ENCODE measurements at places on chromosomes 7 and 10.
A peak's percentile ranks its signal among the peaks of the same experiment; 100 is the strongest.

GRCh38 chr7:115356139-115356746 lies 434.3 kb downstream of the MDFIC start:
- no peak for DNase-seq

DNA sequence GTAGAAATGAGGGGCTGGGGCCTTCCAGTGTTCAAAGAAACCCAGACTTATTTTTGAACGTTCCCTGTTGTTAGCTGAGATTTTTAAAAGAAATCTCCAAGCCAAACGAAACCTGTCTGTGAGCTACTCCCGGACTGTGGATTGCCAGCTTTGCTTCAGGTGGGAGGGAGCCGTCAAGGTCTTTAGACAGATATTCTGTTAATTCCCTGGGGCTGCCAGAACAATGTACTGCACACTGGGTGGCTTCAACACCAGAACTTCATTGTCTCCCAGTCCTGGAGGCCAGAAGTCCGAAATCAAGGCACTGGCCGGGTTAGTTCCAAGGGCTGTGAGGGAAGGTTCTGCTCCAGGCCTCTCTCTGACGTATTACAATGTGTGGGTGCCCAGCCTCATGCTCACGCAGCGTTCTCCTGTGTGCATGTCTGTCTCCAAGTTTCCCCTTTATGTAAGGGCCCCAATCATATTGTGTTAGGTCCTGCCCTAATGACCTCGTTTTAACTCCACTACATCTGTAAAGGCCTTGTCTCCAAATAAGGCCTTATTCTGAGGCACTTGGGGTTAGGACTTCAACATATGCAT lies 60.0 kb upstream of the GJD4 start:
- DNase-seq, result no peak

DNA sequence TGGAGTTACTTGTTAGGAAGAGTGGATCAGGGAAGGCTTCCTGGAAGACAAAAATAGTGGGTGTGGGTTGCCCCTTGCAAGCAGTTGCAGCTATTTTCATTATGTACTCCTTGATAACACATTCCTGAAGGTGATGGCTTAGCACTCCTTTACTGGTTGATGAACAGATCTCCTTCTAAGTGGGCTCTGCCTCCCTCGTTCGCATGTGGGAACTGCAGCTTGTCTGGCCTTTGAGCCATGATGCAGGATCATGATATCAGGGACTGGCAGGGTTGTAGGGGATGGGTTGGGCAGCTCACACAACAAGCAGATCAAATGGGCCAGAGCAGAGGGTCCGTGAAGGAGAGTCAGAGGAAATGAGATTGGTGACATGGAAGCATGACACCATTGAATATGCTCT lies 28.8 kb upstream of the LRRC4 start:
- DNase-seq, result no peak

DNA sequence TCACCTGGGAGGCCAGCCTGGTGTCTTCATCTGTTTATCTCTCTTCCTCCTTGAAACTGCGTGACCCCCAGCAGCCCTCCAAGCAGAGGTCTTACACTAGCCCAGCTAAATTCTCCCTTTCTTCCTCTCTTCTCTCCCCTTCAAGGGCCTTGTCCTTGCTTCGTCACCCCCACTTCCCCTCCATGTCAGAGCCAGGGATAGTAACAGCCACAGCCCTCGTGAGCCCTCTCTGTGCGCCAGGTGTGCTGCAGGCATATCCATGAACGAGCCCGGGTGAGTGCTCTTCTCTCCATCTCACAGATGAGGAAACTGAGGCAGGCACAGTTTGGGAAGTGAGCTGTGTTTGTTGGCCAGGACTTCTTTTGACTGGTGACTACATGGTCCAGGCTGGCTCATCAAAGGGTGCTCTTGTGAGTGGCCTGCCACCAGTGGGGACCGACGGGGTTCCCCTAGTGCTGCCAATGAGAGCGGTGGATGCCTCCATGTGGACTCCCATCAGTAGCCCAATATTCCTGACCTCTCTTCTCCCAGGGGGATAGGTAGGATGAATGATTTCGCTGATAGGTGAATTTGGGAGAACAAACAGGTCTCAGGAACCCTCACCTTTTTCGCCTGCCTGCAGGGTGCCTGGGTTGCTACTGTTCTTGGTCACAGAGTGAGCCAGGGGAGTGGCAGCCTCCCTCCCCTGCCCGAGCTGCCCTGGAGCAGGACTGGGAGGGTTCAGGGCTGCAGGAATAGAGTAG lies 38.1 kb downstream of the ADRA2A start:
- DNase-seq, result no peak

DNA sequence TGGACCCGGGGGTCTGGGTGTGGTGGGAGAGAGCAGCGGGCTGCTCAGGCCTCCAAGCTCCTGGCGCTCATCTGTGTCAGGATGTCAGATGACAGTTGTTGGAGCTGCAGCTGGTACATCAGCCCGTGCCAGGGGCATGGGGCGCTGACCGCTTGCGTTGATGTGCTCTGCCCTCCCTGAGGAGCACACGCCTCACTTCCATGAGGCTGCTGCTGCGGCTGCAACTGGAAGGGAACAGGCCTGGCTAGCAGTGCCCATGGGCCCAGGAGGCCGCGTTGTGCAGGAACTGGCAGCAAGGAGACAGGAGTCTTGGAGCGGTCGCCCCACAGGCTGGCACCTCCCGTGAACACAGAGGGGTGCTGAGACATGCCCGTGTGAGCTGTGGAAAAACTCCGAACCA lies 361.3 kb upstream of the MKI67 start:
- no peak for DNase-seq

GRCh38 chr10:17062955-17063484 lies 66.6 kb downstream of the CUBN start:
- DNase-seq, result no peak

- no peak for DNase-seq
These were observed 7.1 kb upstream of the TEX36 start for GRCh38 chr10:125689955-125690569.

- no peak for DNase-seq
These were observed 88.8 kb downstream of the GSAP start for GRCh38 chr7:77327067-77327931.

- DNase-seq, result no peak
These were observed 338.0 kb upstream of the KIAA1217 start for GRCh38 chr10:23870651-23871610.

GRCh38 chr10:98858525-98858924 lies 377.1 kb downstream of the HPSE2 start:
- no peak for DNase-seq

DNA sequence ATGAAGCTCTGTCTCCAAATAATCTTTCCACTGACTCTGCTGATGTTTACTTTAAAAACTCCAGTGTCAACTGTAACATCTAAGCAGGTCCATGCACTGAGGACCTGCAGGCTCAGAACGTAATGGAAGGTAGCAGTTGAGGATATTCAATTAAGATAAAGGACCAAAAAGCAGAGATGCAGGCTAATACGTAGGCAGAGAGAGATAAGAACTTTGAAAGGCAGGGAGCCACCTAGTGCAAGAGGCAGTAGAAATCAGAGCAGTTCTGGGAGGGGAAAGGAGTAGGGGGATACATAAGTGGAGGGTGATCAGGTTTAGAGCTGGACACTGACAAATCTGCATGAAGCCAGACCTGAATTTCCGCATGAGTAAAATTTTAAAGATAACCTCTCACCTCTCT lies 114.5 kb upstream of the POM121L12 start:
- DNase-seq, result no peak

GRCh38 chr7:108109221-108109908 lies 20.8 kb downstream of the LAMB4 start:
- DNase-seq, result peak; percentile 29

GRCh38 chr10:81179805-81180452 lies 642.2 kb downstream of the SH2D4B start:
- peak; percentile 30 for DNase-seq

GRCh38 chr7:137636376-137636775 lies 210.4 kb downstream of the DGKI start:
- DNase-seq, result no peak

DNA sequence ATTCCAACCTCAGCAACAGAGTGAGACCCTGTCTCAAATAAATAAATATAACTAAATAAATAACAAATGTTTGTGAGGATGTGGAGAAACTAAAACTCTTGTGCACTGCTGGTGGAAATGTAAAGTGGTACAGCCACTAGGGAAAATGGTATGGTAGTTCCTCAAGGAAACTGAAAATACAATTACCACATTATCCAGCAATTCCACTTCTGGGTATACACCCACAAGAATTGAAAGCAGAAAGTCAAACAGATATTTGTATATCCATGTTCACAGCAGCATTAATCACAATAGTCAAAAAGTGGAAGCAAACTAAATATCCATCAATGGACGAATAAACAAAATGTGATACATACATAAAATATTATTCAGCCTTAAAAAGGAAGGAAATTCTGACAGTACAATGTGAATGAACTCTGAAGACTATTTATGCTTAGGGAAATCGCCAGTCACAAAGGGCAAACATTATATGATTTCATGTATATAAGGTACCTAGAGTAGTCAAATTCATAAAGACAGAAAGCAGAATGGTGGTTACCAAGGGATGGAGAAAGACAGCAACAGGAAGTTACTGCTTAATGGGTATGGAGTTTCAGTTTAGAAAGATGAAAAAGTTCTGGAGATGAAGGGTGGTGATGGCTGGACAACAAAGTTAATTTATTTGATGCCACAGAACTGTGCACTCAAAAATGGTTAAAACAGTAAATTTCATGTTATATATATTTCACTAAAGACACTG lies 9.8 kb downstream of the ARHGAP12 start:
- DNase-seq, result peak; percentile 50

- no peak for DNase-seq
These were observed 387.5 kb upstream of the LRRTM3 start for GRCh38 chr10:66538371-66538770.

GRCh38 chr10:26448706-26449435 lies 10.7 kb downstream of the APBB1IP start:
- DNase-seq, result peak; percentile 83

GRCh38 chr10:123995082-123995460 lies 98.3 kb downstream of the CHST15 start:
- no peak for DNase-seq

DNA sequence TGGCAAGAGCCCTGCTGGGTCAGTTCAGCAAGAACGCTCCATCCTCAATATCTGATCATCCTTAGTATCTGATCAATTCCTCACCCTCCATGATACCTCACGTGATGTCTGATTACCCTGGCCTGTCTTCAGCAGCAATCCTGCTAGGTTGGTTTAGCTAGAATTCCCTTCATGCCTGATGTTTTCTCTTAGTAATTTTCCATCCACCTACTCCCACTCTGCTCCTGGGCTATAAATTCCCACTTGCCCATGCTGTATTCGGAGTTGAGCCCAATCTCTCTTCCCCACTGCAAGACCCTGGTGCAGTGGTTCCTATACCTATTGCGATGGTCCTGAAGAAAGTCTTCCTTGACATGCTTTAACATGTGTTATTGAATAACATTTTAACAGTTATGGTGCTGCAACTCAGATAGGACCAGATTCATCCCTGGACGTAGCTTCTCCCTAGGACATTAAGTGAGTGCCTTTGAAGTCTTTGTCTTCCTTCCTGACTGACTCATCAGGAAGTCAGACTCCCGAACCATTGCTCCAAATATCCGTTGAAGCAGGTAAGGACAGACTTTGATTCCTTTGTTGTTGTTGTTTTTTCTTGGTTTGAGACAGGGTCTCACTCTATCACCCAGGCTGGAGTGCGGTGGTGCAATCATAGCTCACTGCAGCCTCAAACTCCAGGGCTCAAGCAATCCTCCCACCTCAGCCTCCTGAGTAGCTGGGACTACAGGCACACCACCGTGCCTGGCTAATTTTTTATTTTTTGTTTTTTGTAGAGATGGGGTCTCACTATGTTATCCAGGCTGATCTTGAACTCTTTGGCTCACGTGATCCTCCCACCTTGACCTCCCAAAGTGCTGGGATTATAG lies 29.4 kb upstream of the CLDN3 start:
- DNase-seq, result no peak

DNA sequence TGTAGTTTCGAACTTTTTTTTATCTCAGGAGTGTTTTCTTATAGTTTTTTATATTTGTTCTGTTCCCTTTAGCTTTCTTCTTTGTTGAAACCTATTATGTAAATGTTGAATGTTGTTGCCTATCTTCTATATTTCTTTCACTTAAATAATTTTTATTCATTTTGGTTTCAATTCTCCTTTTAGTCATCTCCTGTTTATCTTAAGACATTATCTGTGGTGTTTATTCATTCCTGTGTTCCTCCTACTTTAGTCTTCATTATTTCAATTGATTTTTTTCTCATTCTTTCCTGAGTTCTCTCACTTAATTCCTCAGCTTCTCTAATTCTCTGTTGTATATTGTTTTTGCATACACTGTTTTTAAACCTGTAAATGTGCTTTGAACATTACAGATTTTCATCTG lies 64.1 kb downstream of the XPNPEP1 start:
- DNase-seq, result no peak

- peak; percentile 6 for DNase-seq
These were observed 119.9 kb upstream of the COL1A2 start for GRCh38 chr7:94274828-94275227.

- DNase-seq, result no peak
These were observed 70.1 kb downstream of the RNF216 start for GRCh38 chr7:5711409-5711808.

GRCh38 chr7:29866490-29866930 lies 60.2 kb downstream of the WIPF3 start:
- no peak for DNase-seq

DNA sequence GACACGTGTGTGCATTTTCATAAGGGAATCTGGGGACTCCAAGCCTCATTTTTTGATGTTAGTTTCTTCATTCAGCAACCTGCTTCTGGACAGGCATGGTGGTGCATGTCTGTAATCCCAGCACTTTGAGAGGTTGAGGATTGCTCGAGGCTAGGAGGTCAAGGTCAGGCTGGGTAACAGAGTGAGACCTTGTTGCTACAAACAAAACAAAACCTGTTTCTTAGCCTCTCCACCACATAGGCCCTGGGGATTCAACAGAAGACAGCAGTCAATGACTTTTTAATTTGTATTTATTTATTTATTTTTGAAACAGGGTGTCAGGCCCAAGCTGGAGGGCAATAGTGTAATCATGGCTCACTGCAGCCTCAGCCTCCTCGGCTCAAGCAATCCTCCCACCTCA lies 6.9 kb upstream of the CYTH3 start:
- no peak for DNase-seq

DNA sequence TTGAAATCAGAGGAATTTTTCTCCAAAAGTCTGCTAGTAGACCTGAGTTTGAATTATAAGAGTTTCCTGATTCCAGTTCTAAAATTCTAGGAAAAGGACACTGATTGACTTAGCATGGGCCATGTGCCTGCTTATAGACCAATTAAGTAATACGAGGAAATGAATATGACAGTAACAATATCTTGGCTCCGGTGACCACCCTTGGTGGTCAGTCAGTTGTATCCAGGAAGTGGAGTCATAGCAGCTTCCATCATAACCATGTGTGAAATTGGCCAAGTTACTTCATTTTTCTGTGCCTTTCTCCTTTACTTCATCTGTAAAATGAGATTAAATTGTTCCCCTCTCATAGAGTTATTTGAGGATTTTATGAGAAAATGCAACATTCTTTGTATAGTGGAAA lies 66.9 kb downstream of the MTPAP start:
- DNase-seq, result no peak

- DNase-seq, result no peak
These were observed 139.5 kb downstream of the ALOX5 start for GRCh38 chr10:45513551-45513950.

GRCh38 chr7:110835849-110836248 lies 255.1 kb upstream of the LRRN3 start:
- DNase-seq, result no peak

- no peak for DNase-seq
These were observed 15.0 kb downstream of the C10orf53 start for GRCh38 chr10:49694466-49694865.

GRCh38 chr7:128359336-128359735 lies 2.2 kb downstream of the PRRT4 start:
- no peak for DNase-seq
